Adrenal gland (tissue), 19 donors: ENCODE measurements at places on chromosomes 2 and 18.

GRCh38 chr2:118371515-118371914, 283.2 kb downstream of the INSIG2 start:
- DNase-seq, result no peak

DNA sequence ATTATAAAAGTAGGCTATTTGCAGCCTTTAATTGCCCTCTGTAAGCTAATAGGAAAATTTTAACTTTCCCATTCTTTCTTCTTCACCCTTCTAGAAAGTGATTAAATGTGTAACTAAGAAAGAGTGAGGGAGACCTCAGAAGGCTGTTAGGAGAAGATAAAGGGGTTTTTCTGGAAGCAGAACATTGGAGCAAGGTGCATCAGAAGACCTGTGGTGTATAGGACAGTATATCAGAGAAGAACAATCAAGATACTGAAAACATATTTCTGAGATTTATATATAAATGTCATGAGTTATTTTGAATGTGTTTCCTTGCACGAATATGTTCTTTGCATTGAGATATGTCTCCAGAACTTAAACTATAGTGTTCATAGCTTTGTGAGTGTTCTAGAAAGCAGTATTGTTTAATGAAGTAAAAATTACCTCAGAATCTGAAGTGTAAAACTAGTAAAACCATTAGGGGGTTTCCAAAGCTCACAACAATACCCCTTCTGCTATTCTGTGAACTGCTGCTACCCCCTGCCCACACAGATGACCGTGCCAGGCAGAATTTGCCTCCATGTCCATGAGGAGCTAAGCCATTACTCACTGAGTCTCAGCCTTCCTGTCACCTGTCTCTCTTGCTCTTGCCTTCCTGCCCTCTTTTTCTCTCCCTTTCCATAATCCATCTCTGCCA, 537.9 kb downstream of the EPHA4 start:
- DNase-seq, result no peak

- peak; percentile 69 for DNase-seq
Observed at GRCh38 chr18:76493213-76494161, 1.6 kb downstream of the ZNF516 start.

GRCh38 chr18:38256366-38256765, 690.8 kb upstream of the CELF4 start:
- DNase-seq, result no peak

GRCh38 chr18:76839086-76839794, 16.9 kb downstream of the ZNF236 start:
- no peak for DNase-seq

GRCh38 chr18:69387186-69387585, 13.5 kb upstream of the DOK6 start:
- no peak for DNase-seq

- no peak for DNase-seq
Observed at GRCh38 chr2:175181877-175182308, 383 bp upstream of the ATP5MC3 start.

- no peak for DNase-seq
Observed at GRCh38 chr2:207327513-207327912, 161.8 kb upstream of the KLF7 start.

DNA sequence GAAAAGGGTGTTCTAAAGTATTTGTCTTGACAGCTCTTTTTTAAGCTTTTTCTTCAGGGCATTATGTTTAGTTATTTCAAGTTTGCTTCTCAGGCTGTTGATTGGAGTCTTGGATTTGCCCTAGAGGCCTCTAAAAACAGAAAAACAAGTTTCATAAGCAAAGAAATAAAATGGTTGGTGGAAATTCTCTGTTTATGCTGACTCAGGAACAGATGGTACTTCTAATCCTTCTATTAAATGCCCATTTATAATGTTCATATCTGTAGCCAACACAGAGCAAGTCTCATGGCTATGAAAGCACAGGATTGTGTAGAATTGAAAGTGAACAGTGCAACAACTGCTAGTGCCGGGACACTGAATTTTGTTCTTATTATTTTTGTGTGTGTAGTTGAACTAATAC, 60.4 kb downstream of the KCNJ3 start:
- DNase-seq, result no peak

DNA sequence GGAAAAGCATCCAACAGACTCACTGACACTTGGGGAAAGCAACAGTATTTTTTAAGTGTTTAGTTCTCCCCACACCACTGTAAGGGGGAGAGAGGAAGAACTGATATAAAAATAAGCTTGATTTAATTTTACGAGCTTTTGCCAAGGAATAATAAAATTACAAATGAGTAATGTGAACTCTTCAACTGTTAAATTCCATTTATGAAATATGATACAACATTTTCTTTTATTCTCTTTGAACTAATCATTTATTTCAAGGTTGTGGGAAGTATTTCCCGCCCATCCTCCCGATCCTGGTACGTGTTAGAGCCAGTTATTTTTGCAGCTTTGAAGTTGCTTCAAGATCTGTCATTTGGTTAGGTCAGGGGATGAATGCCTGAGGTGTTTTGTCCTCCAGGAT, 35.2 kb downstream of the WDPCP start:
- DNase-seq, result peak; percentile 48

DNA sequence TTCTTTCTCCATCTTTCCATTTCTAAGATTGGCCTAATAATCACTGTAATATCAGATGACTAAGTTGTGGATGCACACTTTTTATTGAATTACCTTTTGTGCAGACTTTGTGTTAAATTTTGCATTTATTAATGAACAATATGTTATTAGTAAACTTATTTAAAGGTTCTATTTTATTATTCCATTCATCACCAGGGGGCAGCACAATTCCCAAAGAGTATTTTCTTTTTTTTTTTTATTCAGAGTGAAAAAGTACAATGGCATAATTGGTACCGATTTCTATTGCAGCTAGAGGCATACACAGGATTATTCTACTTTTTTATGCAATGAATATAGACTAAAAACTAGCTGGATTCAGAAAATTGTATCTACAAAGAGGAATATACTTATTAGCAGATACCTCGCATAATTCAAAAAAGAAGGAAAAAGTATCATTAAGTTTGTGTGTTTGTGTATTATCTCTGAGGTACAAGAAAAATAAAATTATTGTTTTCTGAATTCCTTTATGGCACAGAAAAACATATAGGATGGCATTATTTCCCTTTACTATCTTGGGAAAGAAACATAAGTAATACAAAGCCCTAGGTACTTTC, 390.6 kb downstream of the ERBB4 start:
- DNase-seq, result no peak

GRCh38 chr2:74576863-74577229, 22.3 kb downstream of the DOK1 start:
- DNase-seq, result no peak

- no peak for DNase-seq
Observed at GRCh38 chr2:70985283-70985688, 6.9 kb downstream of the ANKRD53 start.

GRCh38 chr2:48357351-48357750, 172.6 kb upstream of the STON1 start:
- no peak for DNase-seq

- DNase-seq, result no peak
Observed at GRCh38 chr2:39948016-39948719, 169.1 kb upstream of the THUMPD2 start.

DNA sequence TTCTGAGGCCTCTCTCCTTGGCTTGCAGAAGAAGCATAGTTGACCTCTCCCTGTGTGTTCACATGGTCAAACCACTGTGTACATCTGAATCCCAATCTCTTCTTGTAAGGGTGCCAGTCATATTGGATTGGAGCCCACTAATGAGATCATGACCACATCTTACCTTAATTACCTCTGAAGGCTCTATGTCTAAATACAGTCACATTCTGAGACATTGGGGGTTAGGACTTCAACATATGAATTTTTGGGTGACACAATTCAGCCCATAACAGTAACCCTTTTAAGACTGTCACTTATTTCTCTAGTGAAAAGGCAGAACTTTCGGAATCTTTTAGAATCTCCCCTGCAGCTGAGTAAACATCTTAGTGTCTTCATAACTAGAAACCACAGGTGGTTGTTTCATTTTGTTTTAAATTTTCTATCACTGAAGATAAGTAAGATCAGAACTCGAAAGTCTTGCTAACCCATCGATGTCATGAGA, 33.3 kb downstream of the BMP10 start:
- DNase-seq, result no peak

DNA sequence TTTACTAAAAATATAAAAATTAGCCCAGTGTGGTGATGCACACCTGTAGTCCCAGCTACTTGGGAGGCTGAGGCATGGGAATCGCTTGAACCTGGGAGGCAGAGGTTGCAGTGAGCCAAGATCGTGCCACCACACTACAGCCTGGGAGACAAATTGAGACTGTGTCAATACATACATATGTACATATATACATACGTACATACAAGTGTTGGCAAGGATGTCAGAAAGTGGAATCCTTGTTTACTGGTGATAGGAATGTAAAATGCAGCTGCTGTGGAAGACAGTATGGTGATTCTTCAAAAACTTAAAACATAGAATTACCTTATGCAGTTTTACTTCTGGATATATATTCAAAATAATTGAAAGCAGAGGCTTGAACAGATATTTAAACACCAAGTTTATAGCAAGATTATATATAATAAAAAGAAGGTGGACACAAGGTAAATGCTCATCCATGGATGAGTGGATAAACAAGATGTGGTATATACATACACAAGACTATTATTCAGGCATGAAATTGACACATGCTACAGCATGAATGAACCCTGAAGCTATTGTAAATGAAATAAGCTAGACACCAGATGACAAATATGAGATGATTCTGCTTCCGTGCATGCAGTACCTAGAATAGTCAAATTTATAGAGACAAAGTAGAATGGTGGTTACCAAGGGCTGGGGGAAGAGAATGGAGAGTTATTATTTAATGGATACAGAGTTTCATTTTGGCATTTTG, 43.2 kb downstream of the CCDC138 start:
- DNase-seq, result no peak

- DNase-seq, result no peak
Observed at GRCh38 chr2:60808330-60808801, 52.3 kb downstream of the PAPOLG start.

- no peak for DNase-seq
Observed at GRCh38 chr2:194445226-194445625, 1211.8 kb upstream of the SLC39A10 start.

DNA sequence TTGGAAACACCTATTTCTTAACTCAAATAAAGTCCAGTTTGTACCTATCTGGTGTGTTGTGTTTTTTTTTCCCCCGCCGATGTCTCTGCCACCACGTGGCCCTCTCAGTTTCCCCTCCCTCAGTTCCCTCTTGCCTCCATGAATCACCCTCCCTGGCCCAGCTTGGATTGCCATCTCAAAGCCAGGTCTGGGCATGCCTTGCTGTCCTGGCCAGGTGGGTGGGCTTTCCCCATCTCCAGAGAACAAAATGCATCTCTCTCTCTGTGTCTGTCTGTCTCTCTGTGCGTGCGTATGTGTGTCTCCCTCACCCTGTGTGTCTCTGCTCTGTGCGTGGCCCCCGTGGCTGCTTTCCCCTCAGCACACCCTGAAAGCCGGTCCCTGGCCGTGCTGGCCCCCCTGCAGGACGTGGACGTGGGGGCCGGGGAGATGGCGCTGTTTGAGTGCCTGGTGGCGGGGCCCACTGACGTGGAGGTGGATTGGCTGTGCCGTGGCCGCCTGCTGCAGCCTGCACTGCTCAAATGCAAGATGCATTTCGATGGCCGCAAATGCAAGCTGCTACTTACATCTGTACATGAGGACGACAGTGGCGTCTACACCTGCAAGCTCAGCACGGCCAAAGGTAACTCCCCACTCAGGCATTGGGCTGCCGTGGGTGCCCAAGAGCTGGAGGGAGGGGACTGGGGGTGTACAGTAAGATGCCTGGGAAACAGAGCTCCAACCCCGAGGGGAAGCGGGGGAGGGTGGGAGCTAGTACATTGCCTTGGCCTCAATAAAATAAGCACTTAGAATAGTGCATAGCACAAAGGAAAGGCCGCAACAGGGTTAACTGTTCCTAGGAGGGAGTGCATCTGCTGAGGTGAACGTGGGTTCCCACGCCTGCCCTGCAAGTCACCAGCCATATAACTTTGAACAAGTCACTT, 31.6 kb upstream of the GMPPA start:
- DNase-seq, result no peak

DNA sequence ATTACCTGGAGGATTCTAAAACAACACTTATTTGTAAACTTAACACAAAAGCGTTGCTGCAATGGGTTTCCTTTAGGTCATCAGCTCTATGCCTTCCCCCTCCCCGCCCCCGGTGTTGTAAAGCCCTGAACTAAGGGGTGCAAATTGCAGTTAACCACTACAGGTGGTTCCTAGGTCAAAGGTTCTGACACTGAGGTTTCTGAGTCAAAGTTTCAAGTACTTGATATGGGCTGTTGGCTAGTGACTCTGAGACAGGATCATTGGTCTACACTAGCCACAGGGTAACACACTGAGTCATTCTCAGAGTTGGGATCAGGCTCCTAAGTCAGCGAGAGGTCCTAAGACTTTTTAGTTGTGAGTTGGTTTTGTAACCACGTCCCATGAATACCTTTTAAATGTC, 15.4 kb downstream of the IL1B start:
- DNase-seq, result no peak

DNA sequence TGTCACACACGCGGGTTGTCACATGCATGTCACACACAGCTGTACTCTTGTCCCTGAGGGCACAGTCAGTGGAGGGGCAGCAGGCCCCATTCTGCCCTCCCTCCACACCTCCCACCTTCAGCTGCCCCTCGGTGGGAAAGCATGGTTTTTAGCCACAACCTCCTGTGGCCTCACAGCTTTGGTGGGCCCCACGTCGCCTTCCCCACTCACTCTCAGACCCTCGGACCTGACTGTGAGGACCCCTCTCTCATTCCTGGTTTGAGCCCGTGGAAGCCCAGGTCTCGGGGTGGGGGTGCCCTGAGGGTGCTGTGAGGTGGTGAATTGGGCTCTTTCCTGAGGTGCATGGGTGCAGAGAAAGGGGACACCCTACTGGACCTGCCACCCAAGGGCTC, 19.9 kb downstream of the KCNG2 start:
- DNase-seq, result no peak

- no peak for DNase-seq
Observed at GRCh38 chr2:17069564-17069963, 403.9 kb upstream of the CYRIA start.

DNA sequence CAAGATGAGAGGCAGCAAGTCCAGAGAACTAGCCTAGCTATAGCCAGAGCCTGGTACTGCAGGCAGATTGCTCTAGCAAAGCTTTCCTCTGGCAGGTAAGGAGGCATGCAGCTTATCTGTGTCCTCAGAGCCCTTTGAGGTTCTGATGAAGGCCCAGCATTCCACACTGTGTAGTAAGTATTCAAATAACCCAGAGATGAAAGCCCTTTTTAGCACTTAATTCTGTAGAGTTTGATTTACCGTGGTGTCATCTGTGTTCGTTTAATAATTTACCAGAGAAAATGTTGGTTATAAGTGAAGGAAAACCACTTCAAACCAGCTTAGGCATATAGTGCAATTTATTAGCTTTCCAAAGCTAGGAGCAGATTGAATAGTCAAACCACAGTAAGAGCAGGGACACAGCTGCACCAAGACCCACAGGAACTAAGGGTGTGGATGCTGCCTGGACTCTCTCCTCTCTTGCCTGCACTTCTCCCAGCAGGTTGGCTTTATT, 226.6 kb downstream of the BABAM2 start:
- DNase-seq, result no peak

GRCh38 chr2:43948370-43948769, 47.4 kb downstream of the LRPPRC start:
- no peak for DNase-seq
